GM23338 (cell line): ENCODE measurements at places on chromosomes 4 and X.

DNA sequence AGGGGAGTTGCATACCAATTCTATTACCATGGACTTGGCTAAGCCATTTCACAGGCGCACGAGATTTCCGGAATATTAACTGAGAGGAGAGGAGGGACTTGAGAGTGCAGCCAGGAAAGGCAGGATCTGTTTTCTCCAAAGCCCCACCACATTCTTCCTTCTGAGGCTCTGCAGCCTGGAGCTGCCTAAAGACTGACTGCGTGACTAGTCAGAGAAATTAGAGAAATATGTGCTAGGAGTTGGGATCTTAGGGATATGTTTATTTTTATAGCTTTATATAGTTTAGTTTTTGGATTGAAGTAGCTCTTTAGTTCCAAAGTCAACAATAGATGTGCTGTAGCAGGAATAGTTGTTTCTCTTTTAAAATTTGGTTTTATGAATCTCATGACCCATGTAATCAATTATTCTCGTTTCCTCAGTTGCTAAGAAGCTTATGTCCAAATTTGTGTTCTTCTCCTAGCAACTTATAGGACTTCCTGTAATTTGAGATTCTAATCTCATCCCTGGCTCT lies 300.1 kb upstream of the DDX53 start:
- H3K27ac ChIP-seq = no peak overlapping the region
- no peaks in the 10 kb centered on the region for H3K27me3 ChIP-seq
- H3K4me1 ChIP-seq = no peaks in the 10 kb centered on the region
- no peak overlapping the region for H3K4me3 ChIP-seq
- no peaks in the 10 kb centered on the region for H3K36me3 ChIP-seq

- no peaks in the 10 kb centered on the region for H3K27me3 ChIP-seq
- H3K4me3 ChIP-seq = no peak overlapping the region
- DNase-seq = no peak
- no peak overlapping the region for H3K27ac ChIP-seq
- no peaks in the 10 kb centered on the region for H3K4me1 ChIP-seq
- H3K36me3 ChIP-seq = 0 out of 2 replicates have a peak, but pooled peaks cover 6% of the 10 kb centered on the region
Observed at GRCh38 chrX:130147631-130148030, 18.0 kb downstream of the AIFM1 start.

GRCh38 chrX:30220661-30221060 lies 5.3 kb downstream of the MAGEB2 start:
- no peaks in the 10 kb centered on the region for H3K4me1 ChIP-seq
- H3K27me3 ChIP-seq = no peaks in the 10 kb centered on the region
- DNase-seq = no peak
- no peak overlapping the region; the same call in 1 of the 2 replicates for H3K27ac ChIP-seq
- H3K4me3 ChIP-seq = no peak overlapping the region

DNA sequence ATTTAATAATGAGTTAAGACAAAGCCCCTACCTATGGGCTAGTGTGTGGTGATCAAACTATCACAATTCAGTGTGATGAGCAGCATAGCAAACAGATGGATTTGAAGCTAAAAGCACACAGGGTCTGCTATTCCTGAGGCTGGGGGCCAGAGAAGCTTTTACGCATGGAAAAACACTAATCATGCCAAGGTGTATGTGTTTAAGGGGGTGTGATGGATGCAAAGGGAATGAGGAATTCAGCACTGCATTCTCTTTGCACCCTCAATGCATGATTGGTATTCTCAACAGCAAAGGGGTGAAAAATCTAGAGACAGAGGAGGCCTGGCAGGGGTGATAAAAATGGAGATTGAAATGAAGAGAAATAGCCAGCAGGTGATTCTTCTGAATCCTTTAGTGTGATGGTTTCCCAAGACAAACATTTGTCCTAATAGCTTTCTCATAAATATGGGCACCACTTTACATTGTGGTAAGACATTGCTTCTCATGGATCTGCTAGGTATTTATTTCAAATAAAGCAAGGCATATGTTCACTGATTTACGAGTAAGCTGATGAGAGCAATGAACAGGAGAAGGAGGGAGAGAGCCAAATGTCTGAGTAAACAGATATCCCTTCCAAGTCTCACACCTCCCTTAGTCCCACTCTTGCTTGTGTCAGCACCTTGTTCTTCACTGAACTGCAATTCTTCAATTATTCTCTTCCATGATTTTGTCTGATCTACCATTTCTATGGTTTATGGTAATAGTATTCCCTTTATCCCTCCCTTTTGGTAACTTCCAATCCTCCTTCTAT lies 15.7 kb downstream of the C1QTNF7 start:
- H3K4me1 ChIP-seq = no peaks in the 10 kb centered on the region
- H3K27me3 ChIP-seq = no peaks in the 10 kb centered on the region
- DNase-seq = no peak

DNA sequence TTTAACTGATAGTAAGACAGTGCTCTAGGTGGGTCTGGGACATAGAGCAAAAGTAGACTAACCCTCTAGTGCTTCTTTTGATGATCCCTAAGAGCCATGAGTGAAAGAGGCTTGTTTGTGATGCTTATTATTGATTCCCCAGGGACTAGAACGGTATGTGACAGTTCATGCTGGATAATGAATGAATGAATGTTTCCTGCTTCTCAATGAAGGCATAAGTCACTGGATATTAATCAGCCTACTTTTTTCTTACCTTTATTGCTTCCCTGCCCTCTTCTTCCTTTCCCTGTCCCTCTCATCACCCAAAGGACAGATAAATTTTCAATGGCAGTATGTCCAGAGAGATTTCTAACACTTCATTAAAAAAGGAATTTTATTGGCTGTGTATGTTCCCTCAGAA lies 486.2 kb downstream of the RPA4 start:
- H3K27me3 ChIP-seq = no peaks in the 10 kb centered on the region
- DNase-seq = no peak
- no peak overlapping the region for H3K27ac ChIP-seq
- no peaks in the 10 kb centered on the region; the same call in 1 of the 2 replicates for H3K36me3 ChIP-seq
- peaks cover 15% of the 10 kb centered on the region for H3K4me1 ChIP-seq

- H3K4me1 ChIP-seq = no peaks in the 10 kb centered on the region
- H3K4me3 ChIP-seq = no peak overlapping the region
- no peaks in the 10 kb centered on the region for H3K27me3 ChIP-seq
- DNase-seq = no peak
- no peaks in the 10 kb centered on the region for H3K36me3 ChIP-seq
Observed at GRCh38 chrX:80432863-80433262, 12.6 kb downstream of the TENT5D start.

DNA sequence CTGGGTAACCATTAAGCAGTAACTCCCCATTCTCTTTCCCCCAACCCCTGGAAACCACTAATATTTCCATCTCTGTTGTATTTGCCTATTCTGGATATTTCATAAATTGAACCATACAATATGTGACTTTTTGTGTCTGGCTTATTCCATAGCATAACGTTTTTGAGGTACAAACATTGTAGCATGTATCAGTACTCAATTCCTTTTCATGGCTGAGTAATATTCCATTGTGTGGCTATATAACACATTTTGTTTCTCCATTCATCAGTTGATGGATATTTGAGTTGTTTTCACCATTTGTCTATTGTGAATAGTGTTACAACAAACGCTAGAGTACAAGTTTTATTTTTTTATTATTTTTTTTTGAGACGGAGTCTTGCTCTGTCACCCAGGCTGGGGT lies 55.0 kb upstream of the MORC4 start:
- H3K27ac ChIP-seq = no peak overlapping the region
- H3K27me3 ChIP-seq = no peaks in the 10 kb centered on the region

DNA sequence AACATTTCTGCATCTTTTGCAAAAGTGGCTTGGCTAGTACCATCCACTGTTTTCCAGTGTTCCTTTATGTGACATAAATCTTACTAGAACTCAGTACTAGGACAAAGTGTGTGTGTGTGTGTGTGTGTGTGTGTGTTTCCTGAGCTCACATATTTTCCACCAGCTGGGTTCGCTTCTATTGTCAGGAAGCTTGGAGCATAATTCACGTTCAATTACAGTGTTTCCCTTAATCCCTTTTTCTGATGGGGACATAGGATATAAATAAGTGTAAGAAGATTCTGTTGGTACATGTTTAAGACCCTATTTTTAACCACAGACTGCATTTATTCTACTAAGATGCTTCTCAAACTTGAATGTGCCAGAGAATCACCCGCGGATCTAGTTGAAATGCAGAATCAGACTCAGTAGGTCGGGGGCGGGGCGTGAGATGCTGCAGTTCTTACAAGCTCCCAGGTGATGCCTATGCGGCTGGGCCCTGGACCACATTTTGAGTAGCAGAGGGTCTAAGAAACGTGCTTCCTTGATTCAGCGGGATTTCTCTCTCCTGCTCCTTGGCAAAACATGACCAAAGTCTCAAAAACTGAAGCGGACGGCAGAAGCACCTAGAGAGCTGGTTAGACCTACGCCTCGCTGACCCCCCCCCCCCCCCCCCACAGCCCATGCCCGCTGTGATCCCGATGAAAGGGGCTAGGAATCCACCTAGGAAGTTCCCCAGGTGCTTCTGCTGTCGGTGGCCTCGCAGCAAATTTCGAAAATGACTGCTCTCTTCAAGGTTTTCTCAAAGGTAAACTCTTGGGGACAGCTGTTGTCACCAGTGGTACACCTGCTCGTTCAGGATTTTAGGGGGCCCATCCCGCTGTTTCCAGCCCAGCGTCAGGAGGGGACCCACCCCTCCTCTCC lies 797 bp downstream of the CD99L2 start:
- DNase-seq = peak; percentile 57
- no peaks in the 10 kb centered on the region for H3K36me3 ChIP-seq
- H3K4me1 ChIP-seq = peaks cover 28% of the 10 kb centered on the region
- no peaks in the 10 kb centered on the region for H3K27me3 ChIP-seq
- peak overlapping the region; percentile 59; the same call in 1 of the 2 replicates for H3K27ac ChIP-seq

GRCh38 chr4:41890085-41890484 lies 45.1 kb upstream of the TMEM33 start:
- H3K36me3 ChIP-seq = no peaks in the 10 kb centered on the region
- H3K4me3 ChIP-seq = no peak overlapping the region
- H3K27me3 ChIP-seq = peaks cover 26% of the 10 kb centered on the region
- no peak overlapping the region for H3K27ac ChIP-seq
- H3K4me1 ChIP-seq = no peaks in the 10 kb centered on the region; the same call in 1 of the 2 replicates
- DNase-seq = no peak

- no peak overlapping the region for H3K4me3 ChIP-seq
- no peak for DNase-seq
- H3K27me3 ChIP-seq = no peaks in the 10 kb centered on the region
- H3K4me1 ChIP-seq = no peaks in the 10 kb centered on the region
- H3K36me3 ChIP-seq = no peaks in the 10 kb centered on the region
Observed at GRCh38 chr4:52253025-52253424, 201.9 kb downstream of the SPATA18 start.
